Activated CD8-positive, alpha-beta T cell treated with anti-CD3 and anti-CD28 coated beads for 36 hours (primary cell): ENCODE measurements at places on chromosomes 7 and 10. TPM values are rescaled to one million over a fixed set of nuclear protein-coding genes. Genes with fewer than 3 reads are reported as not detected.

DNA sequence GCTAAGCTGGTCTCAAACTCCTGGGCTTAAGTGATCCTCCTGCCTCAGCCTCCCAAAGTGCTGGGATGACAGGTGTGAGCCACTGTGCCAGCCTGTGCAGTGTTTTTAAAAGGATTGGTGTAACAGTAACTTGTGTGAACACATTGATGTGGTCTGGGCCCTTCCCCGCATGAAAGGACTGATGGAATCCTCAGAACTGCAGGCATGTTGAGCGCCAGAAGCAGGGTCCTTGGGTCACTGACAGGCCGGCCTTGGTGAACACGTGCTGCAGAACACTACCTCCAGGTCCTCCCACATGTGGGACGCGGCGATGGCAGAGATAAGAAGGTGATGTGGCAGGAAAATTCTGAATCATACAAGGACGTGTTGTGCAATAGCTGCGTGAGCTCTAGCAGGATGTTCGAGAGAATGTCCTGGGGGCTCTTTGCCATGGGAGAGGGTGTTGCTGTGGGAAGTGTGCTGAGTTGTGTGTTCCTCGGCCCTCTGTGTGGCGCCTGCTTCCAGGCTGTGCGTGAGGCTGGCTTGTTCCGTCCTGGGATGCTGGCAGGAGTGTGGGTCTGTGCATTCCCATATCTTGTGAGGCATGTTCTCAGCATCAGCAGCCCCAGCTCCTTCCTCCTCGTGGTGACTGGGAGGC lies 68.2 kb downstream of the DNAJB6 start:
- peaks cover 14% of the 10 kb centered on the region for H3K4me1 ChIP-seq
- H3K27ac ChIP-seq: peak overlapping the region; percentile 77
- no peaks in the 10 kb centered on the region for H3K27me3 ChIP-seq
- H3K36me3 ChIP-seq: peaks cover 18% of the 10 kb centered on the region

NPSR1 gene
- not detected for total RNA-seq

DNA sequence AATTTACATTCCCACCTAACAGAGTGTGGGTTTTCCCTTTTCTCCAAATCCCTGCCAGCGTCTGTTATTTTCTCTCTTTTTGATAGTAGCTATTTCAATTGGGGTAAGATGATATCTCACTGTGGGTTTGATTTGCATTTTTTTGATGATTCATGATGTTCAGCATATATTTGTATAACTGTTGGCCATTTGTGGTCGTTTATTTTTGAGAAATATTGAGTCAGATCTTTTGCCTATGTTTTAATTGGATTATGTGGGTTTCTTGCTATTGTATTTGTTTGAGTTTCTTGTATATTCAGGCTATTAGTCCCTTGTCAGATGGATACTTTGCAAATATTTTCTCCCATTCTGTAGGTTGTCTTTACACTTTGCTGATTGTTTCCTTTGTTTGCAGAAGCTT lies 193.8 kb downstream of the ABCA13 start:
- DNase-seq: no peak
- no peak overlapping the region for H3K27ac ChIP-seq
- H3K27me3 ChIP-seq: peaks cover 9% of the 10 kb centered on the region
- H3K36me3 ChIP-seq: no peaks in the 10 kb centered on the region

GRCh38 chr10:85847085-85847484 lies 519.5 kb downstream of the GRID1 start:
- no peak overlapping the region for H3K4me3 ChIP-seq
- H3K36me3 ChIP-seq: no peaks in the 10 kb centered on the region
- H3K27me3 ChIP-seq: peaks cover under 1% of the 10 kb centered on the region

DNA sequence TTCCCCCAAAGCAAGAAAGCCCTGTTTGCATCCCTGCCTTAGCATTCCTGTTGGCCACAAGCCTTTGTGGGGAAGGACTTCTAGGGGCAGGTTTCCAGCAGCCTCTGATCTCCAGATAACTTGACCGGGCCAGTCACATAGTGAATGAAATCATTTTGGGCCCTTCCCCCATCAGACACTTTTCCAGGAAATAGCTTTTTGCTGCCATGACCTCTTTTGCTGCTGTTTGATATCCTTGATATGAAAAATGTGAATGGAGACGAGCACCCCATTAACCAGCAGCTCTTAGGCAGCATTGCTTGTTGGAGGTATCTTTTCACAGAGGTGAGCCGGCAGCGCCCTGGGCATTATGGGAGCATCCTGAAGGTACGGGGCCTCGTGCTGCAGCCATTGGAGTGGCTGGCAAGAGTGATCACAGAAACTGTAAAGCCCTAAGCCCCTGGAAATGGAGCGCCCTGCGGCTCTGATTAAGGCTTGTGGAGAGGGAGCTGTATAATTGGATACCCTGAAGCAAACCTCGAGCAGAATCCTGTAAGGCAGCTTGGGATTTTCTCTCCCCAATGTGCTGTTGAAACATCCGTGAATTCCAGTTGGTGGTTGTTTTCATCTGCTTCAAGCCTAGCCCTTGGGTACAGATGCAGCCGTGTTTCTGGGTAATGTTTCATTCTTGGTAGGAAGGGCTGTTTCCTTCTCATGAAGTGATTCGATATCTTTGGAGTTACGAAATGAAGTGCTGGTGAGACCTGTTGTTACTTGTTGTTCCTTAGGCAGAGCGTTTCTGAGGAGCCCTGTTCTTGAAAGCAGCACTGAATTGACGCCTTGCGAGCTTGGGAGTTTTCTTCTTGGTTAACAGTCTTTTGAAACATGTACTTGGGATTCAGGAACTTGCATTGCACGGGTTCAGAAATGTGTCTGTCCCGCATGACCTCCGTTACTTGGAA lies 179.0 kb downstream of the PTEN start:
- no peaks in the 10 kb centered on the region for H3K36me3 ChIP-seq
- peaks cover 22% of the 10 kb centered on the region for H3K4me1 ChIP-seq
- no peak overlapping the region for H3K27ac ChIP-seq
- no peak overlapping the region for H3K4me3 ChIP-seq
- peaks cover 2% of the 10 kb centered on the region for H3K27me3 ChIP-seq
- DNase-seq: no peak

DNA sequence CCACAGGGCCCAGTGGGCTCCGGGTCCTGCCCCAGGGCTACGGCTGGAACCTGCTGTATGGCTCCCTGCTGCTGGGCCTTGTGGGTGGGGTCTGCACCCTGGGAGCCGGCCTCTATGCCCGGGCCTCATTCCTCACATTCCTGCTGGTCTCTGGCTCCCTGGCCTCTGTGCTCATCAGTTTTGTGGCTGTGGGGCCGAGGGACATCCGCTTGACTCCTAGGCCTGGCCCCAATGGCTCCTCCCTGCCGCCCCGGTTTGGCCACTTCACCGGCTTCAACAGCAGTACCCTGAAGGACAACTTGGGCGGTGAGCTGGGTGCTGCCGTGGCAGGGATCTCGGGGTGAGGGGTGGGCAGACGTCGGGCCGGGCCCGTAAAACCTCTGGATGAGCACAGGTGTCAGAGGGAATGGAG lies 4.4 kb downstream of the SLC12A9 start:
- peaks cover 14% of the 10 kb centered on the region for H3K36me3 ChIP-seq
- H3K27me3 ChIP-seq: no peaks in the 10 kb centered on the region
- H3K4me1 ChIP-seq: peaks cover 11% of the 10 kb centered on the region

DNA sequence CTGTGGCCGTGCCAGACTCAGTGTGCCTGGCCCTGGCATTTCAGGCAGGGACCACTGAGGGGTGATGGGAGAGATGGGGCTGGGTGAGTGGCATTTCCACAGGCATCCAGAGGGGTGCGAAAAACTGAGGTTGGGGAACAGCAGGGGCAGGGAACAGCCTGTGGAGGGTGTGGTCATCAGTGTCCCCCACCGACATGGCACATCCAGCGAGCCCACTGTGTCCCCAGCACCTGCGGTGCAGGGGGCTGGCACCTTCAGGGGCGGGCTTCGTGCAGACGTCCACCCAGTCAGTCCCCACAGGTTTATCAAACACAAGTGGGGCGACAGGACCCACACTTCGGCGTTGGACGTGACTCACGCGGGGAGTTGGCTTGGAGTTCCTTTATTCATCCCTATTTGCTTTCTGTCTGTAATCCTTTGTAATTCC lies 14.8 kb downstream of the CUX1 start:
- no peaks in the 10 kb centered on the region for H3K27me3 ChIP-seq
- peaks cover 7% of the 10 kb centered on the region for H3K4me1 ChIP-seq
- no peak overlapping the region for H3K27ac ChIP-seq
- H3K4me3 ChIP-seq: no peak overlapping the region

GRCh38 chr10:28714401-28715053 lies 37.2 kb downstream of the BAMBI start:
- no peak overlapping the region for H3K27ac ChIP-seq
- peaks cover 5% of the 10 kb centered on the region for H3K27me3 ChIP-seq
- no peaks in the 10 kb centered on the region for H3K4me1 ChIP-seq
- no peak overlapping the region for H3K4me3 ChIP-seq

DNA sequence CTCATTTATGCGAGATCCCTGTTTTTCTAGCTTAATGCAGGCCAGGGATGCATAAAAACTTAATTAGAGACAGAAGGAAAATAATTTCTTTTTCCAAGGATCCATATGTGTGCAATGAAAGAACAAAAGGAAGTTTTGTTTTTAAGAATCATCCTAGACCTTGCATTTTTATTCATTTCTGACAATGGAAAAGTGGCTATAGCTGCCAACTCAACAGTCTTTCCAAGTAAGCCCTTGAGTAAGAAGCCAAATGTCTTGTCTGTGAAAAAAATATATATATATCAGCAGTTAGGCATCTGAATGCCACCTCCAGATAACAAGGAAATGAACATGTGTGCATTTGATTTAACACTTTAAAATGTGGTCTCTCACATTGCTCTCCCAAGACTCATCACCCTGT lies 1397.6 kb downstream of the GATA3 start:
- H3K4me1 ChIP-seq: no peaks in the 10 kb centered on the region
- no peak for DNase-seq
- H3K27ac ChIP-seq: no peak overlapping the region
- H3K4me3 ChIP-seq: no peak overlapping the region

GRCh38 chr7:90706072-90706716 lies 110.1 kb downstream of the CDK14 start:
- no peak for DNase-seq
- no peak overlapping the region for H3K27ac ChIP-seq
- H3K27me3 ChIP-seq: peaks cover 5% of the 10 kb centered on the region

CCDC126 gene
- 6.5 TPM for total RNA-seq

GRCh38 chr7:117225536-117225935 lies 97.3 kb downstream of the WNT2 start:
- H3K36me3 ChIP-seq: peaks cover 4% of the 10 kb centered on the region
- H3K4me3 ChIP-seq: no peak overlapping the region
- no peaks in the 10 kb centered on the region for H3K4me1 ChIP-seq
- H3K27me3 ChIP-seq: no peaks in the 10 kb centered on the region
